ENCODE measurements at places on chromosomes 6 and 20. TPM values are rescaled to one million over a fixed set of nuclear protein-coding genes. Genes with fewer than 3 reads are reported as not detected.

GRCh38 chr20:23404196-23404595, 17.1 kb downstream of the NAPB start:
- DNase-seq = peak; percentile 50

HFE gene
- 0.12 TPM for total RNA-seq

DNA sequence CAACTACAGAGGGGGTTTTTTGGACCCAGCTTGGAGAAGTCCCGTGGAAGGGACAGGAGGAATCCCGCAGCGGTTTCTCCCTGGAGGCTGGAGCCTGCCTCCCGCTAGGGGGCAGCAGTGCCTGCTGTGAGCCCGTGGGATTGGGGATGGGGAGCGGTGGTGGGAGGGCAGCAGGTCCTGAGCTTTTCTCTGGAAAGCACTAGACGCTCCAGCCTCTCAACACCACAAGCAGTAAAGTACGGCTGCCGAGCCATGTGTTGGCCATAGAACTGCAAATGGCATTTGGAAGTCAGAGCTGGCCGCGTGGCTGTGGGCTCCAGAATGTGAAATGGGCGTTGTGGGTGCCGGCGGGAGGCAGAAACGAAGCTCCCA, 47.8 kb downstream of the GMPR start:
- DNase-seq = peak; percentile 75

ITPR3 gene
- total RNA-seq = 45.5 TPM

PLAGL2 gene
- 119 TPM for total RNA-seq

SLC52A3 gene
- total RNA-seq = not detected

GRCh38 chr6:160767647-160768019, 65.6 kb downstream of the PLG start:
- no peak for DNase-seq

- no peak for DNase-seq
These were observed 18.1 kb downstream of the NPEPL1 start for GRCh38 chr20:58710481-58711265.

RAE1 gene
- 63.4 TPM for total RNA-seq

DNA sequence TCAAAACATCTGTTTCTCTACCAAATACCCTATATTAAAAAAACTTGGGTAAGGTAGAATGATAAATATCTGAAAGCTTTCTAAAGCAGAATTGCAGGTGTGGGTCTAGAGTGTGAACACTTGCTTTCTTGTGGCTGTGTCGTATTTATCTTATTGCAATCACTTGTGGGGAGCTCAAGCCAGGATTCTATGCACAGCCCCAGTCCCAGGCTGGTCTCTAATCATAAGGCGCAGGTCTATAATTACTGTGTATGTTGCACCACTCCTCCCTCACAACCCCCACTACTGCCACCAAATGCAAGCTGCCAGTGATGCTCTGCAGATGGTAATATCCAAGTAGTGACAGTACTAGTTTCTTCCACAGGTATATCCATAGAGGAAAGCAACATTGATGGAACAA, 2.2 kb upstream of the E2F3 start:
- DNase-seq = no peak

ARMH2 gene
- total RNA-seq = 0.30 TPM

DNA sequence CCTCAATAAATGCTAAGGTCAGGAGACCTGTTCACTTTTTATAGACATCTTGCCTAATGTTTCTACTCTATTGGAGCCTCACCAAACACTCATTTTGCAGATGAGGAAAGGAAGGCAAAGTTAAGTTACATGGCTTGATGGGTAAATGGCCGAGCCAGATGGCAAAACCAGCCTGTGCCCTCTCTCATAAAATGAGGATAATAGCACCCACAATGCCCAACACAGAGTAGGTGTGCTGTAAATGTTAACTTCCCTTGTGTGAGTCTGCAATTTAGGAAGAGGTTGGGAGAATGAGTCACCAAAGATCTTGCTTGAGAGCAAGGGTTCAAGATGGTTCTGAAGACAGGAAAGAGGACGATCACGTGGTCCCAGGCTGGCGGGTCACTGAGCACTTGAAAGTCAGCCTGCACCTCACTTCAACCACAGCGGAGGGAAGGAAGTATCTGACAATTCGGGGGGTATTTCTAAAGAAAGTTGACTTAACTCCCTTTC, 3.3 kb downstream of the KCNK5 start:
- peak; percentile 88 for DNase-seq

SRSF3 gene
- total RNA-seq = 532 TPM

DNA sequence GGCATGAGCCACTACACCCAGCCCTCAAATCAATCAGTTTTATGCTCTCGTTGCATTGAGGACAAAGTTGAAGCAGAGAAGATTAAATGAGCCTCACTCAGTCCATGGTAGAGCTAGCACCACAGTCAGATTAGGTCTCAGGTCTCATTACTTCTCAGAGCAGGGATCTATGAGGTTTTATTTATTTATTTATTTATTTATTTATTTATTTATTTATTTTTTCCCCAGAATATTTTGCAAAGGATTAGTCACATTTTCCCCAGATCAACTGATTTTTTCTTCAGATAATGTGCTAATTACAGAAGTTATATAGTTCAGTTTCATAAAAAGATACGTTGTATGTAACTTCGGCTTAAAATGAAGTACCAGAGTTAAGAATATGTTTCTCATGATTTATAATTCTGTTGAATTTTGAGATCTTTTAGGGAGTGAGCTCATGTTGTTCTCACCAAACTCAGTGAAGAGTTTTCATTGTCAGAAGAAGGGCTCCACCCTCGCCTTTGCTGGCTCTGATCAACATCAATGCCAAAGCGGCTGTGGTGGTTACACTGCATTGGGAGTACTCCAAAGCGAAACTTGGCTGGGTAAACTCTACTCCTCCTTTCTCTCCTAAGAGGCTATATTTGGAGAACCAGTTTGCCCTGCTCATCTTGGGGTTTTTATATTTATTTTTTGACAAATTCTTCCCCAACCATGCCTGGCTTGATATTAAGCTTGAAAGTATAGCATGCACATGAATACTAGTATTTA, 12.9 kb upstream of the ID4 start:
- no peak for DNase-seq

- no peak for DNase-seq
These were observed 13.9 kb upstream of the HELZ2 start for GRCh38 chr20:63587776-63588591.

DNA sequence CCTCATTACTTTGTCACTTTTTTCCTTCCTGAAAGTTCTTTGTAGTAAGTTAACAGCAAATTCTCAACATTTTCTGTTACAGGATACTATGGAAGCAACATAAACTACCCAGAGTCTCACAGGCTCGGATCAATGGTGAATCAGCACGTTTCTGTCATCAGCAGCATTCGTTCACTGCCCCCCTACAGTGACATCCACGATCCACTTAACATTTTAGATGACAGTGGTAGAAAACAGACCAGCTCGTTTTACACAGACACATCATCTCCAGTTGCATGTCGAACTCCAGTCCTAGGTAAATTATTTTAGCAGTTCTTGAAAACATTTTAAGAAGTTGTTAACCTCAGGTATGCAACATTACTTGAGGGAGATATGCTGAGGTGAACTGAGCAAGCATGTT, 51.6 kb downstream of the RFX6 start:
- DNase-seq = no peak
